CD4-positive, alpha-beta T cell treated with Interleukin-1 beta for 1 hour (primary cell): ENCODE measurements at places on chromosomes 4 and X.

- no peak for DNase-seq
Measured at GRCh38 chr4:98092833-98093439, 50.3 kb downstream of the STPG2 start.

DNA sequence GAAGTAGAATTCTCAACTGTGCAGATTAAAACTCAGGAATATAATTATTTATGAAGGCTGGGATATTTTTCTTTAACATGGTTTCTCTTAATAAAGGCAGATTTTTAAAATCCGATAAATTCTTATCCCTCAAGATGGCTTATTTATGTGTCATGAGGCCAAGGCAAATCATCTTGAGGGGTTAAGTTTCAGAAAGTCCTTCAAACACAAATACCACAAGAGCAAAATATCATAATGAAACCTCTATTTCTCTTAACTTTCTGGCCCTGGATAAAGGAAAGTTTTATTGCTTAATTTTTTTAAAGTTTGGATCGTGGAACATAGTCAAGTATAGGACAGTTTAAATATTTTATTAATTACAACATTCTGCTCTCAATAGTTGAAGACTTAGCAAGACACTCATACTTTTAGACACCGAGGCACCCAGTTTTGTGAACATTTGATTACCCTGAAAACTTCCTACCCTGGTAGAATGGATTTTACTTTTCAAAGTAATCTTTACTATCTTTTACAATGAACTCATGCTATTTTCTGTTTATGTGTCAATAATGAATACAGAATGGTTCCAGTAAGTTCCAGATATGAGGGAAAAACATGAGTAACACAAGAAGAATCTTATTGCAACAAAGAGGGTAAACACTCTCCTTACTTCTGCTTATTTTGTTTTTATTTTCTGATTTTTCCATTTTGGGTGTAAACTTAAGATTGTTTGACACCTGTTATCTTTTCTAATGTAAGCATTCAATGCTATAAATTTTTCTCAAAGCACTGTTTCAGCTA is 200.7 kb upstream of the IL15 start:
- DNase-seq, result no peak

GRCh38 chr4:107993969-107994368 is 4.3 kb downstream of the HADH start:
- DNase-seq, result no peak

GRCh38 chrX:15915959-15916703 is 61.5 kb upstream of the AP1S2 start:
- DNase-seq, result no peak

- DNase-seq, result no peak
Measured at GRCh38 chrX:2242980-2243379, 257.8 kb downstream of the DHRSX start.

DNA sequence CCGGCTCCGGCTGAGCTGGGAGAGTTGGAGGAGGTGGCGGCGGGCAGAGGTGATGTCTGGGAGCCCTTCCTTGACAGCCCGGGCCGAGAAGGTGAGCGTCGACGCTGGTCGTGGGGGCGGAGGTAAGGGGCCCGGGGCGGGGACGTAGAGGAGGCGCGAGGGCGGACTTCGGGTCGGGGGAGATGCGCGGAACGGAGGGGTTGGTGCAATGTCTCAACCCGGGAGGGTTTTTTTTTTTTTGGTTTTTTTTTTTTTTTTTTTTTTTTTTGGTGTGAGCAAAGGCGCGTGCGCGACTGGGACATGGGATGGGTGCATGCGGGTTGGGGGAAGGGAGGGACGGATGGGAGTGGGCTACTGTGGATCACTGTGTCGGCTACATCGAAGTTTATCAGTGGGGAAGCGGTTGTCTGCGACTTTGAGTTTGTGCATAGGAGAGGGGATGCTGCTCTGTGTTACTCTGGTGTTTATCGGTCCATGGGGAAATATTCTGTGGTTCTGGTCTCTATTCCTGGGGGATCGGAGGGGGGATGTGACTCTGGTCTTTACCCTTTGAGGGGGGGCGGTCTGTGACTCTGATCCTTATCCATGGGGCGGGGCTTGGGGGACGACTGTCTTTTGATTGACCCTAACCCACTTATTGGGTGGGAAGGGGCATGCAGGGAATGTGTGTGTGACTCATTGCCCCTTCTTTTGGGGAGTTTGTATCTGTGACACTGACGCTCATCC is 537 bp downstream of the RBM10 start:
- DNase-seq, result no peak

DNA sequence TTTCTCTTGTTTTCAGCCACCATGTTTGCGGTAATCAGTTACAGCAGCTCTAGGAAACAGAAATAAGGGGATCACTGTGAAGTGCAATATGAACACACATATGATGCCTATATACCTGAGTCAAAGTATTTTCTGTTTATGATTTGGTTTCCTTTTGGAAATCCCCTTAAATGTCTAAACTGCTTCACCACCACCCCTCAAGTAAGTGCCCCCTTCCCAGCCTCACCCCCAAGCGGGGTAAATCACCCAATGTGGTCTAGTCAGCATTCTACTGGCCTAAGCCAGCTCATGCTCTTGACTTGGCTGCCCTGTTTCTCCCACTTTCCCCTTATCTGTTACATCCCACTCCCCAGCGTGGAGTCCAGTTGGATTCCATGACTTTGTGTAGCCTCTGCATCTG is 176.5 kb downstream of the QDPR start:
- DNase-seq, result no peak

DNA sequence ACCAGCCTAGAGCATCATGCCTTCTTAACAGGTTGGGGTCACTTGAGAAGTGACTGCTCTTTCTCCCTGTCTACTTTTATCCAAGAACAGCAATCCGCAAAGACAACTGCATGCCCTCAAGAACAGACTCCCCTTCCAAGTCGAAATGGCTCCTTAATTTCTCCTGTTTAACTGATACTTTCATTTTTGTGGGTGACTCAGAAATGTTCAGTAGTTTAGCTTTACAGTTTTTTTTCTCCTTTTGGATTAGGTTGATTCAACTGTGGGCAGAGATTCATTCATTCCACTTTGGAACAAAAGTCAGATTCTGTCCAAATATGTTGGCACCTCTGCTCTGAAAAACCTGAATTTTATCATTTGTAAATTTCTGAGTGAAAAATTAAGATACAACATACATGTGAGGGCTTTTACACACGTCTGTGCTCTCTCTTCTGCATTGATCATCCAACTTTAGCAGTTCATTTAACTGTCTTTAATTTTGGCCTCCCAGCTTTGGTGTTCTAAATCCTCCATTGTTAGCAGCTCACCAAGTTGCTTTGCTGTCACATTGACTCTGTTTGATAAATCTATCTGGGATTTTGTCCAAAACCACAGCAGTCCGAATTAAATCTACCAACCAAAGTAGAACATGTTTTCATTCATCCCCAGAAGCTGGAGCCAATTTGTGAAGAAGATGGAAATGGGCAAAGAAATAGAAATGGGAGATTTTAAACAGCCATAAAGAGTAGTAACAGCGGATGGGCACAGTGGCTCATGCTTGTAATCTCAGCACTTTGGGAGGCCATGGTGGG is 50.0 kb downstream of the HOPX start:
- no peak for DNase-seq

DNA sequence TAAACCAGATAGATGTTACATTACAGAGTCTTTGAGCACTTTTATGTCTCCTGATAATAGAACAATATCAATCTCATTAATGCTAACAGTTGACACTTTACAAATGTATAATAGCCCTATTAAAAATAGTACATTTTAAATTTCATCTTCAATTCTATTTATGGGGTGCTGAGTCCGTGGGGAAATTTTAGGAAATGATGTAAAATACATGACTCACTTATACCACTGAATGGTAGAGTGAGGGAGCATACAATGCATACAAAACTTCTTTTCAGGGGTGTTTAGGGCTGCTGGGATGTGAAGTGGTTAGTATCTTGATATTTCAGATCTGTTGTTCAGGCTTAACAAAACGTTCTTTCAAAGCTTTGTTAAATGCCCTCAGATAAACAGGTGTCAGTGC is 696.2 kb downstream of the TRAM1L1 start:
- no peak for DNase-seq

DNA sequence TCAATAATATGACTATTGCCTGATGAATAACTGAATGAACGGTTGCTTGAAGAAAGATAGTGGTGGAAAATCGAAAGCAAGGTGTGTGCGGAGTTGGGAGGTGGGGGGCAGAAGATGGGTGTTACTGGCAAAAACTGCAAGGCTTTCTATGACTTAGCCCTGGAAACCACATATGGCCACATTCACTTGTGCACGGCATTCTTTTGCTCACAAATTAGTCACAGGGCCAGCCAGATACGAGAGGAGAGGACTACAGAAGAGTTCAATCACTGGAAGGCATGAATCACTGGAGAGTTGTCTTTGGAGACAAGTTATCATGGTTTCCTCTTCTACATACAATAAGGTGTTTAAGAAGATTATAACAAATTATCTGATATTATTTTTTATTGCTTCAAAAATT is 626.5 kb upstream of the CPEB2 start:
- no peak for DNase-seq

DNA sequence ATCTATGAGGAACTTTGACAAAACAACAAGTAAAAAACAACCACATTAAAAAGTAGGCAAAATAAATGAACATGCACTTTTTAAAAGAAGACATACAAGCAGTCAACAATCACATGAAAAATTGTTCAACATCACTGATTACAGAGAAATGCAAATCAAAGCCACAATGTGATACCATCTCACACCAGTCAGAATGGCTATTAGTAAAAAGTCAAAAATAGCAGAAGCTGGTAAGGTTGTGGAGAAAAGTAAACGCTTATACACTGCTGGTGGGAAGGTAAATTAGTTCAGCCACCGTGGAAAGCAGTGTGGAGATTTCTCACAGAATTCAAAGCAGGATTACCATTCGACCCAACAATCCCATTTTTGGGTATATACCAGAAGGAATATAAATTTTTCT is 17.0 kb upstream of the LNX1 start:
- no peak for DNase-seq

DNA sequence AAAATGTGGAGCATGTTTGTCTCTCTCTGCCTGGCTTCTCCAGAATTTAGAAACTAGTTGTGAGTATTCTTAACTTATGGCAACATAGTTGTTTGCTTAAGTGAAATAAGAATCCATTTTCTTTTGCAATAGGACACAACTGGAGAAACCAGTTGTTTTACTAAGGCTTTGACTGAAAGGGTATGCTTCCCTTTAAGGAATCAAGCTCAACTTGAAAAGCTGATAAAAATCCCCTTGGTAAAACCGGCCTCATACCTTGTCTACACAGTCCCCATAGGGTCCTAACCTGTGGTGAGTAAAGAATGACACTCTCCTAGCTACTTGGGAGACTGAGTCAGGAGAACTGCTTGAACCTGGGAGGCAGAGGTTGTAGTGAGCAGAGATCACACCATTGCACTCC is 139.8 kb downstream of the NR3C2 start:
- DNase-seq, result no peak

DNA sequence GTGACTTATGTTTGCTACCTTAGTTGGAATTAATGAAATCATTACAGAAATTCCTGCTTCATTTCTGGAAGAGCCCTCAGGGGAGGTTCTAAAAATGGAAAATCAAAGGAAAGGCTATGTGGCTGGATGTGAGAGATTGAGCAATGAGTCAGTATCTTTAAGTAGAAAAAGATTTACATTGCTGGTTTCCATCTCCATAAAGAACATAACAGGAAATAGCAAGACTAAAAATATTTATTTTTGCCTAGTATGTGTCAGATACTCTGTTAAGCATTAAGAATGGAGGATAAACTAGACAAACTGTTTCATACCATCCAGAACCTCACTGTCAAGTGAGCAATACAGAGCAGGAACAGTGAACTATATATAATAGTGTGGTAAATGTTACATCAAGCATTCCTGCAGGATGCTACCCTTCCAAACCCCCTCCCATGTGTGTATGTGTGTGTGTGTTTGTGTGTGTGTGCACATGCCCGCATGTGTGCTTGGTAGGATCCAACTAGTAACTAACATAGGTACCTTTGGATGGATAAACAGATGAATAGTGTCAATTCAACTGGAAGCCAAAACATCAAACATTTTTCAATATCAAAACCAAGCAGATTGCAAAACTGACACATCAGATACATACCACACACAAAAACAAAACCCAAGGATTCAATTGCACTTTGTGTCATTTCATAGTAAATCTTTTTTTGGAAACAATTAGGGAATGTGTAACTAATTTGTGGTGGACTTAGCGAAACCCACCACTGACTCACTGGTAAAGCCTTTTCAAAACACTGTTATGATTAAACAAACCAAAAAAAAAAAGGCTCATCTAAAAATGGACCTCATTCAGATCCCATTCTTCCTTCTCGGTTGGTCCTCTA is 223.4 kb downstream of the SHROOM3 start:
- DNase-seq, result no peak

DNA sequence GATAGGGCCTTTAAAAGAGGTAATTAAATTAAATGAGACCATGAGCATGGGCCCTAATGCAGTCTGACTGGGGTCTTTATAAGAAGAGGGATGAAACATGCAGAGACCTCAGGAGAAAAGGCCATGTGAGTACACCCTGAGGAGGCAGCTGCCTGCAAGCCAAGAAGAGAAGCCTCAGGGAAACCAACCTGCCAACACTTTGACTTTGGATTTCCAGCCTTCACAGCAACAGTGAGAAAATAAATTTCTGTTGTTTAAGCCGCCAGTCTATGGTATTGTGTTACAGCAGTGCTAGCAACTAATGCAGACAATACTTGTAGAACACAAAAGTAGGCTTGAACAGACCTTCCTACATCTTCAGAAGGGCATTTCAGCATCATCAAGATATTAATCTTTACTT is 52.3 kb downstream of the SMAD1 start:
- no peak for DNase-seq
